ENCODE measurements at places on chromosomes 2 and 18.

DNA sequence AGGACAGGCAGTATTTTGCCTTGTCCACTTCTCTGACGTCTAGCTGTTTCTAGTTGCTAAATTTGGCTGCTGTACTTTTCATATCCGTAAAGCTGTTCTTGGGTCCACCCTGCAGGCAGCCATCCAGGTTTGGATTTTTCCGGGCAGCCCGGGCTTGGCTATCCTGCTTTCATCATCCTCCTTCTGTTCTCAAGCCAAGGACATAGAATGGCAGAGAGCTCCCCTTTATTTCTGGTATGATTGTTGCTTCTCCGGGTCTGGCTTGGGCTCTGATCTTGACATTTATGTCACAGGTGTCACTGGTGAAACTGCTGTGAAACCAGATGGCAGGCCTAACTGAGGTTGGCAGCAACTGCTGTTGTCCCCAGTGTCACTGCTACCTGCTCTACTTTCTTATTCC, 35.5 kb downstream of the SCN2A start:
- no peak for DNase-seq

- peak; percentile 47 for DNase-seq
Measured at GRCh38 chr2:234544659-234545611, 48.1 kb upstream of the ARL4C start.

- DNase-seq, result no peak
Measured at GRCh38 chr18:11496526-11497172, 112.7 kb upstream of the SLC35G4 start.

DNA sequence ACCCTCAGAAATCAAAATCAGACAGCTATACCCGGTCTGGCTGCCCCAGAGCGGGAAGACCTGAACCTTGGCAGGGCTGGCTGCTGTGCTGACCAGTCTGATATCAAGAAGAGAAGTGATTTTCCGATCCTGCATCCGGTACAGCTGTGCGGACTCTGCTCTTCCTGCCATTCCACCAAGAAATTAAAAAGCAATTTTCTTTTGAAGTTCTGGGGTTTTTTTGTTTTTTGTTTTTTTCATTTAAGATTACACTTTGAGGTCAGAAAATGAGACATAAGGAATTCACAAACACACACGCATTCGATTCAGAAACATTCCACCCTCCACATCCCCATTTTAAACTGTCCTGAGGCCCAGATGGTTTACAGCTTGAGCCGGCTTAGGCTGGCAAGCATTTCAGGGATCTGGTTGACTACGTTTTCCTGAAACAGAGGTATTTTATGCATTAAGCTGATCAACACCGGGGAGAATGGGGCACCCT, 156.5 kb downstream of the COL6A3 start:
- DNase-seq, result peak; percentile 39

- no peak for DNase-seq
Measured at GRCh38 chr2:43123486-43123885, 102.9 kb downstream of the ZFP36L2 start.

GRCh38 chr2:133674433-133675331, 106.4 kb upstream of the NCKAP5 start:
- DNase-seq, result peak; percentile 63

DNA sequence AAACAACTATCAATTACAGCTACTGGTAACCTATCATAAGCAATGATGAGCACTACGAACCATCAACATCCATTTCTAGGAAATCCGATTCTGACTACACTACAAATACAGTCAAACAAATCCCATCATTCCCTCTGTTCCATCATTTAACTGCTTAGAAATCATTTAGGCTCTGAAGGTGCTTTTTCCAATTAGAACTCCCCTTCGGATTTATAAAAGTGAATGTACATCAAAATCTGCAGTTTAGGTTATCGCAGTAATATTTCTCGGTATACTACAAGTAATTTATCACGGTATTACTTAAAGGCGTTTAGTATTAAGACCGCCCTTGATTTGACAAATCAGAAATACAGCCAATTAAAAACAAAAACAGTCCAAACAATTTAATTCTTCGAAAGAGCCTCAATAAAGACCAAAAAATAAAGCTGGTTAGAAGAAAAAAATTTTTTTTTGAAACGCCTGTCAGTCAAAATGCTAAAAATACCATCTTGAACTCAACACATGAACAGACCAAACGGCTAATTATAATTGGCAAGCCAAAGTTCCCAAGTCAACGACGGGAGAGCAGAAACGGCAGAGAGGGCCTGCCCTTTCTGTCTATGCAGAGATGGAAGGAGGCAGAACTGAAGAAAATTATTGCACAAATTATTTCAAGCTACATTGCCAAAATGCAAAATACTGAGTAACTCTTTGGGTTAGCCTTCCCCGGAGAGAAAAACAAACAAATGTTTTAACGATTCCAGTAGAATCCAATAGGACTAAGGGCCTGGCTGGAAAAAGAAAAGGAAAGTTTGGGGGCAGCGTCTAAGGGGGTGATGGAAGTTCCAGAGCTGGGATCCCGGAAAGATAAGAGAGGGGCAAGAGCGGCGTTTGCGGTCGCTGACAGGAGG, 1.2 kb downstream of the VPS54 start:
- no peak for DNase-seq

- no peak for DNase-seq
Measured at GRCh38 chr2:200627110-200627770, 41.4 kb downstream of the AOX1 start.

GRCh38 chr2:102276549-102277201, 34.7 kb upstream of the IL1RL1 start:
- no peak for DNase-seq

GRCh38 chr18:22272242-22272641, 102.9 kb downstream of the GATA6 start:
- no peak for DNase-seq

GRCh38 chr2:100257939-100258338, 64.4 kb downstream of the LONRF2 start:
- DNase-seq, result no peak

GRCh38 chr2:72921853-72922252, 4.5 kb downstream of the EMX1 start:
- no peak for DNase-seq

DNA sequence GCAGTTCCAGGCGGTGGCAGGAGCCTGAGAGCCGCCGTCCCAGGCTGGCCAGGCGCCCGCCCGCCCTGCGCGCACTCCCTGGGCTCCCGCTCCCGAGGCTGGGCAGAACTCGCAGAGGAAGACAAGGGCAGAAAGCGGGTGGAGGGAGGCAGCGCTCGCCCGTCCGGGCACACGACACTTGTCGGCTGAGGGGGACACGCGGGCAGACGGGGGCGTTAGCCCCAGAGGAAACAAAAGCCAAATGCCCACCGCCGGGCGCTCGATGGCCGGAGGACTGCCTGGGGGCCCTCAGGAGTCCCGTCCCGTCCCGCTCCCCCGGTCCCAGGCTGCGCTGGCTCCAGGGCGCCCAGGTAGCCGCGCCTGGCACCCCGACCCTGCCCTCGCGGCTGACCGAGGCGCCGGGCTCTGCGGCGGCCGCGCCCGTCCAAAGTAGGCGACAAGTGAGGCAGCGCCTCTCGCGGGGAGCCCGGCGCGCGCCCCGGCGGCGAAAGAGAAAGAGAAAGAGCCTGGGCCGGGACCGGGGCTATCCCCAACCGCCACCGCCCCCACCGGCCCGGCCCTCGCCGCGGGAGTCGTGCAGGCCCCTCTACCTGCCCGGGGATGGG, 491 bp downstream of the L3MBTL4 start:
- DNase-seq, result peak; percentile 19

DNA sequence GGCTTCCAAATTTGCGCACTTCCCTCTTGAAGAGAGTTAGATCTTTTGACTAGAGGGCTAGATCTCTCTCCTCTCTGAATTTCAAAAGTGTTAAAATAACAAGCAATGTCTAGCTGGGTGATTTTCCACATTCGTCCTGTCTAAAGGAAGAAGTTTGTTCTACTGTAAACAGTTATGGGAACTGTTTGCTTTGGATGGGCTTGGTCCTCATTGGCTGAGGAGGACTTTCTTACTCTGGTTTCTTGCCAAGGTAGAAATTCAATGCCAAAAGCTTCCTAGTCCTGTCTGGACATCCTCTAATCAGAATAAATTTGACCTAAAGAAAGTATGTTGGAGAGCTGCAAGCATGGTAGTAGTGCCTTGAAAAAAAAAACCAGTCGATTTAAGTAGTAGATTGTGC, 47.4 kb upstream of the RAPH1 start:
- DNase-seq, result peak; percentile 45

GRCh38 chr2:26295511-26295910, 50.4 kb upstream of the SELENOI start:
- no peak for DNase-seq

DNA sequence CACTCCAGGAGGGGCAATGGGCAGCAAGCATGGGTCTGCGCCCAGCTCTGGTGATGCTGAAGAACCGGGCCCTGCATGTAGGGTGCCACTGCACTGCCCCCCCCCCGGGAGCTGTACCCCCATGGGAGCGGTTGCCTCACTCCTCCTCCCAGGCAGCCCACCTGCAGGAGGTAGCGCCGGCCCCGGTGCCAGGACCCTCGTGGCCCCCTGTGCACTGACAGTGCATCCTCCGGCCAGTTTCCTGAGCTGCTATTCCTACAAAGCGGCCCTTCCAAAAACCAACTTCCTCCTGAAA, 109.4 kb downstream of the ZNF516 start:
- DNase-seq, result no peak

- DNase-seq, result no peak
Measured at GRCh38 chr18:51643483-51643882, 446.0 kb upstream of the MEX3C start.

GRCh38 chr2:208671886-208672680, 265.5 kb downstream of the PTH2R start:
- no peak for DNase-seq

- no peak for DNase-seq
Measured at GRCh38 chr2:236959036-236959435, 126.7 kb upstream of the COPS8 start.

DNA sequence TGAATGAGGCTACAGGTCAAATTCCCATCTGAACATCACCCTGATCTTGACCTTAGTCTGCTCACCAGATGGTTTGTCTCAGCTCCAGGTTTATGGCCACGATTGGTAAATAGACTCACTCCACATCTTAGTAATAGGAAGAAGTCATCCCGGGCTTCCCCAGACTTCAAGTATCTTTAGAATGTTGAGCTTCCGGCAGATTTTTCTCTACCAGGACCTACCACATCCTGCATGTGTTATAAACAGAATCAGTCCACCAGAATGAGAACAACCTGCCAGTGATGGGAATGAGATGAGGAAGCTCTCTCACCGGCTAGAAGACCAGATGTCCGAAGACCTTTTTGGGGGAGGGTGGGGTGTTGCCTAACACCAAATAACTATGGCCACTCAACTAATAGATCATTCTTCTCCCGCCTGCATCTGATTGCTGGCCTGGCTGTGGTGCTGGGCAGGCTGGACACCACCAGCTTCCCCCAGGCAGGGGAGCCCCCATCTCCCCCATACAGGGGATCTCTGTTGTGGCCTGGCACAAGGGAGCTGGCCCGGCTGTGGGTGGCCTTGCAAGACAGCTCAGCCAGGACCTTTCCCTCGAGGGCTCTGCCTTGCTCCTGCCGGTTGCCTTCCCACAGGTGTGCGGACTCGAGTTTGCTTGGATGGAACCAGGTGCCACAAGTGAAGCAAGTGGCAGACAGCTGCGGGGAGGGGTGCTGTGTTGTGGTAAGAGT, 88.5 kb downstream of the SH3RF3 start:
- peak; percentile 55 for DNase-seq

- peak; percentile 48 for DNase-seq
Measured at GRCh38 chr18:21991081-21991534, 178.3 kb upstream of the GATA6 start.

- DNase-seq, result peak; percentile 61
Measured at GRCh38 chr2:149098701-149099100, 60.2 kb downstream of the LYPD6B start.

Data from H4 (cell line).